ENCODE measurements at places on chromosomes 7 and 10. TPM values are rescaled to one million over a fixed set of nuclear protein-coding genes. Genes with fewer than 3 reads are reported as not detected.

Gene FAM241B
- 10.9 TPM for polyA plus RNA-seq

Gene HIP1
- 40.1 TPM for polyA plus RNA-seq

Gene DDC
- polyA plus RNA-seq = 76.2 TPM

DNA sequence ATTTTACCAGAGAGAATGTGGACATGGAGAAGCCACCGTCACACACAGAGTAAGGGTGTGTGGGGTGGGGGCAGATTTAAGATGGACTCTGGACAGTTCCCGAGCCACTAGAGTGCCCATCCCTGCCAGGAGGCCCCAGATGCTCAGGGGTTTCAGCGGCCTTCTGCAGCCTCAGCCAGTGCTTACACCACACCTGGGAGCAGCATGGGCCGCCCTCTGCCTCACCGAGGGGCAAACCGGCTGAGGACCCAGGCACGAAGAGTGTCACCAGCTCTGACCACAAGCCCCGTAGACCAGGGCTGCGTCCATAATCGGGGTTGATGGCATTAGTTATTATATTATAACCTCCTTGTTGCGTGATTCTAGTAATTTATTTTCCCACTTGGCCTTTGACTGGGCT lies 6.7 kb upstream of the MNX1 start:
- no peak for DNase-seq

- no peak for DNase-seq
Observed at GRCh38 chr10:63537536-63537935, 16.3 kb downstream of the REEP3 start.

- no peak for DNase-seq
Observed at GRCh38 chr7:20779041-20779440, 7.6 kb downstream of the SP8 start.

GRCh38 chr7:55065511-55066229 lies 46.9 kb downstream of the EGFR start:
- DNase-seq = no peak

- no peak for DNase-seq
Observed at GRCh38 chr10:77562742-77563141, 74.9 kb downstream of the KCNMA1 start.

DNA sequence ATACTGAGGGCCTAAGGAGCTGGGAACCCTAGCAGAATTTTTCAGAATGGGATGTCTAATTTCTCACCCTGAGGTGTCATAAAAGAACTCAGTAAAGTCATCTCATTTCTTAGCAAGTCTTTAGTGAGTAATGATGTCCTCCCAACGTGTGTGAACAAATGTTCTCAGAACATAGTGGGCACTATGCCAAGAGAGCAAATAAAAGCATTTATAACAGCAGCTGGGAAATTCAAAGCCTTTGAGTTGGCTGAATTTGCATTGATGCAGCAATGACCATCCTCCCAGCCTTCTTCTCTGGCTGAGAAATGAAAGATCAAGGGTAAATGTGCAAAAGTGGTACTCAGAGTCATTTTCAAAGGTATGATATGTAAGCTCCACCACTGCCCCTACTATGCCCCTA lies 109.4 kb downstream of the FAM107B start:
- DNase-seq = no peak
